ENCODE measurements at places on chromosomes 7 and 10. TPM values are rescaled to one million over a fixed set of nuclear protein-coding genes. Genes with fewer than 3 reads are reported as not detected.

The DGKI gene
- not detected for total RNA-seq

The ENO4 gene
- total RNA-seq = not detected

The VPS37D gene
- total RNA-seq = 0.64 TPM

DNA sequence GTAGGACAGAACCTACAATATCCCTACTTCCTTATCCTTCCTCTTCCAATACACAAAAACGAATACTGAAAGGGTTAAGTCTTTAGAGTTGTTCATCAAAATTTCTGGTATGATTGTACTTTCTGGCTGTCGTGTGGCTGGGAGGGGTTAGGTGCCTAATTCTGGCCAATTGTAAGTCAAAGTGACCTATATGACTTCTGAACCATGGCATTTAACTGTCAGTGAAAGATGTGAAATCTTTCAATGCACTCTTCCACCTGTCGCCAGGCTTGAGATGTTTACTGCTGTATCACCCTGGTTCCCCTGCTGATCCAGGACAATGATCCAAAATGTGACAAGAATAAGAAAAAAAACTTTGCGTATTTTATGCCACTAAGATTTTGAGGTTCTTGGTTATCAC is 20.8 kb downstream of the EPC1 start:
- DNase-seq = no peak
- H3K27me3 ChIP-seq = no peaks in the 10 kb centered on the region
- H3K4me3 ChIP-seq = peak overlapping the region; percentile 66

GRCh38 chr7:2968616-2969397 is 74.9 kb downstream of the CARD11 start:
- peaks cover 29% of the 10 kb centered on the region for H3K36me3 ChIP-seq
- H3K27ac ChIP-seq = no peak overlapping the region
- no peak for DNase-seq
- no peak overlapping the region for H3K4me3 ChIP-seq
- no peaks in the 10 kb centered on the region for H3K4me1 ChIP-seq

The OR2A1 gene
- not detected for total RNA-seq

GRCh38 chr7:101984133-101984879 is 166.9 kb downstream of the CUX1 start:
- no peaks in the 10 kb centered on the region for H3K36me3 ChIP-seq
- DNase-seq = no peak
- no peak overlapping the region for H3K27ac ChIP-seq

GRCh38 chr10:125661941-125662515 is 20.9 kb downstream of the TEX36 start:
- no peak overlapping the region for H3K27ac ChIP-seq
- DNase-seq = no peak
- no peak overlapping the region for H3K4me3 ChIP-seq
- no peaks in the 10 kb centered on the region for H3K36me3 ChIP-seq
- H3K4me1 ChIP-seq = no peaks in the 10 kb centered on the region

The ZNF467 gene
- total RNA-seq = 1.1 TPM

- no peak overlapping the region for H3K27ac ChIP-seq
- DNase-seq = no peak
Observed at GRCh38 chr7:8117195-8117594, 144.8 kb downstream of the ICA1 start.

The CALHM1 gene
- total RNA-seq = not detected
